ENCODE measurements at places on chromosomes 6 and 20. TPM values are rescaled to one million over a fixed set of nuclear protein-coding genes. Genes with fewer than 3 reads are reported as not detected.

- no peak for DNase-seq
These were observed 11.0 kb downstream of the TRIM10 start for GRCh38 chr6:30149858-30150550.

BMP7 gene
- not detected for total RNA-seq

SYNE1 gene
- total RNA-seq, result 165 TPM

BPIFB2 gene
- total RNA-seq, result not detected

BANF2 gene
- not detected for total RNA-seq
